C1 segment of cervical spinal cord (tissue), 14 donors: ENCODE measurements at places on chromosomes 2 and 18.

- no peak for DNase-seq
These were observed 43.3 kb upstream of the LGALSL start for GRCh38 chr2:64410671-64411070.

DNA sequence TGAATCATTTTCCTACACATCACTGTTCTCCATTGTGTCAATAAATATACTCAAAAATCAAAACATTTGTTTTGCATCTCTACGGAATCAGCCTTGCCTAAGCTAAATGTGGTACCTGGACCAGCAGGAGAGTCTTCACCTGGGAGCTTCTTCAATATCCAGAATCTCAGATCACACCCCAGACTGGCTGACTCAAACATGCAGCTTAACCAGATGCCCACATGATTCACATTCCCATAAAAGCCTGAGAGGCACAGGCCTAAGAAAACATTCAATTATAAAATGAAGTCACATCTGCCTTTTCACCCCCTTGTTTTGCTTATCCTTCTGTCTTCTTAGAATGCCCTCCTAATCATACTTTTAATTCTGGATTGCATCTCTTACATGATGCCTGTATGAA lies 1045.5 kb upstream of the NXPH2 start:
- DNase-seq = no peak

DNA sequence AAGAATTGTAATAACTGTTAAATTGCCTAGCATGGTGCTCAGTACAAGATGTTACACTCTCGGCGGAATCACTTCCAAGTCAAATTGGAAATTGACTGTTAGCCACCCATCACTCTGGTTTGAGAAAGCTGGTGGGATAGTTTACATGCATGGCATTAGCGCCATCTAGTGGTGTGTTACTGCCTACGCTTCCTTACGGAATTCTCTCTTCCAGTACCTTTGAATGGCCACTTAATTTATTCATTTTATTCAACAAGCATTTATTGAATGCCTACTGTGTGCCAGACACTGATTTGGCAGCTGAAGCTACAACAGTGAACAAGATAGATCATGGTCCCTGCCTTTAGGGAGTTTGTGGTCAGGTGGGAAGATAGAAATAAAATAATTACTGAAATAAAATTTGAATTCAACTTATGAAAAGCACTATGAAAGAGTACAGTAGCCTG lies 171.2 kb downstream of the TMEM247 start:
- peak; percentile 42 for DNase-seq

DNA sequence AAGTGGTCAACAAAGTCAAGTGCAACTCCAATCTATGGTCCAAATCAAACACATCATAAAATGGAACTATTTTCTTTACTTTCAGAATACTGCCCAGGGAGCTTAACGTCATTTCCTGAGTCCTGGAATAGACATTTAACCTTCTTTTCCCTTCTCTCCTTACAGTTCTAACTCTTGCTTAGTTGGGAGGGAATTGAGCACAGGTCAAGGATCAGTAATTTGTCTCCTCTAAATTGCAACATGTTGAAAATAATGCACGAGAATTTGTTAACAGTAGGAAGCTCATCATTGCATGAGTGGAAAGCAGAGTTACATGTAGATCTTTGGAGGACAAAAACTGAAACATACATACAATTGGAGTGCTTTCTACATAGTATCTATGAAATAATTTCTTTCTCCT lies 87.7 kb downstream of the MEP1B start:
- no peak for DNase-seq

DNA sequence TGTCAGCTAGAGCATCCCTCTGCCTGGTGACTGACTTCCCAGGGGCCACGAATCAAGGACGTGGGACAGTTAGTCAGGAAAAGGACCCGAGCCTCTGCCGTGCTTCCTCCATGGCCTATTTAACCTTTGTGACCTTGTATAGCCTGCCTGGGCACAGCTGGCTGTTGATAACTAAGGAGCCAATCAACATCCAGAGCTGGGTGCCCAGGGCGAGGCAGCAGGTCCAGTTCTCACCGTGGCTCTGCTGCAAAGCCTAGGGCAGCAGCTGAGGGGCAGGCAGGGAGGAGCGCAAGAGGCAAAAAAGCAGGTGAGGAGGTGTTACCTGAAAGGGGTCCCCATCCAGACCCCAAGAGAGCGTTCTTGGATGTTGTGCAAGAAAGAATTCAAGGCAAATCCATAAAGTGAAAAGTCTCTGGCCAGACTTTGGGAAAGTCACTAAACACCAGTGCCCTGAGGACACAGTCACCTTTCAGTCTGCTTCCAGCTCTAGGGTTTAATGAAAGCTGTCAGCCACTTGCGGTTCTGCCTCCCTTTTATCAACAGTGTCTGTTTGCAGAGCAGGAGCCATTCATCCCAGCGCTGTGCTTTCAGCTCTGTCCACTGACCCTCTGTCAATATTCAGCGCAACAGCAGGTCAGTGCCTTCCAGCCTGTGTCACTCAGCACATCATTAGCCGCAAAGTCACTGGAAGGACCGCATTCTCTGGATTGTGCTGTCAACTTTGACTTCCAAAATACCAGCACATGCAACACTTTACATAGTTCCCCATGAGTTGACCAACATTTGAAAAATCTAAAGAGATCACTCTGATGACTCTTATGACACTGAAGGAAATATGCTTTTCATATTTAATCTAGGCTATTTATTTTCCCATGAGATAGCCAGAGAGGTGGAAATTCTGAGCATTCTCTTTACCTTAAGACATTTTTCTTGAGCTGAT lies 38.6 kb upstream of the ASAP2 start:
- no peak for DNase-seq

DNA sequence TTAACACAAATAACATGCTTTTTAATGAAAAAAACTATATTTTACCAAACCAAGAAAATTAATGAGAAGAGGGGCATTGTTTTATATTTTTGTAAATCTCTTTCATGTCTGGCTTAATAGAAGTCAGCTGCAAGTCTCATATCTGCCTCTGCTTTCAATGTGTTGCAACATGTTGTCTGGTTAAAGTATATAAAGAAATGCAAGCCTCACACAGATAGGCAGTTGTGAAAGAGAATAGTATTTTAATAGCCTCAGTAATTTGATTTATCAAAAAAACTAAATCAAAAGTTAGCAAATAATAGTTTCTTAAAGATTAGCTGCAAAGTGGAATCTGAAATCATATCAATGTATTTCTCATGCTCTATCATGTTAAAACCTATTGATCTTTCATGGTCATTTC lies 52.9 kb upstream of the NCOA1 start:
- no peak for DNase-seq
